ENCODE measurements at places on chromosomes 13 and 19.

DNA sequence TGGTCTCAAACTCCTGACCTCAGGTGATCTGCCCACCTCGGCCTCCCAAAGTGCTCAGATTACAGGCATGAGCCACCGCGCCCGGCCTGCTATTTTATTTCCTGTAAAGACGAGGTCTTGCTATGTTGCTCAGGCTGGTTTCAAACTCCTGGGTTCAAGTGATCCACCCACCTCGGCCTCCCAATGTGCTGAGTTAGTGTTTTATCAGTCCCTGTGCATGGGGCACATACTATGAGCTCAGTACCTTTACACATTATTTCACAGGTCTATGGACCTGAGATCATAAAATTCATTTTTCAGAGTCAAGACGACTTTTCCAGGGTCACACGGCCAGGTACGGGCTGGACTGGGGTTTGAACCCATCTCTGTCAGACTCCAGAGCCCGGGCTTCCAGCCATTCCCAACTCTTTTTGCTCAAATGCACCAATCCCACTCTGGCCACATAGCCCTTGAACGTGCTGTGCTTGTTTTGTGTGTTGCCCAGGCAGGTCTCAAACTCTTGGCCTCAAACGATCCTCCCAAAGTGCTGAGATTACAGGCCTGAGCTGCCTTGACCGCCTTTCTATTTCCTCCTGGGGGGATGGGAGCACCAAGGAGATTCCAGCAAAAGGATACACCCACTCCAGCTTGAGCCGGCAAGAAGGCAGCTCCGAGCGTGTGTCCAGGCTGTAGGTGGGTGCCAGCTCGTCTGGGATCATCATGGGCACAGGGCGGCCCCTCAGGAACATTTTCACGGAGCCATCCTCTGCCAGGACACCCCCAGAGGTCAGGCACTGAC lies 1.1 kb downstream of the EML2 start:
- no peak for DNase-seq

GRCh38 chr13:53068585-53069520 lies 40.2 kb downstream of the OLFM4 start:
- DNase-seq = no peak

DNA sequence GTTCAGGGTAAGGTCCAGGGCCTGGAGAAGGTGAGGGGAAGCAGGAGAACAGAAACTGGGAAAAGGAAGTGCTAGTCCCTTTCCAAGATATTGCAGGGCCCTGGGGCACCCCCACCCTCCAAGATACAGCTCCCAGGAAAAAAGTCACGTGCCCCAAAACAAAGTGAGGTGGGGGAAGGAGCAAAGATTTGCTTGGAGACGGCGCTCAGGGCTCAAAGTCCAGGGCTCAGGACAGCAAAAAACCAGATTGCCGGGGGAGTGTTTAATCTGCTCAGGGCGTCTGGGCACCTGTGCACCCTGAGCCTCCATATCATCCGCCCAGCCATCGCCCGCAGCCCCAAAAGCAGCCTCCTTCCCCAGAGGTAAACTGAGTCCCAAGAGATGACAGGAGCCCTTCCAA lies 6.3 kb downstream of the SMIM24 start:
- no peak for DNase-seq

DNA sequence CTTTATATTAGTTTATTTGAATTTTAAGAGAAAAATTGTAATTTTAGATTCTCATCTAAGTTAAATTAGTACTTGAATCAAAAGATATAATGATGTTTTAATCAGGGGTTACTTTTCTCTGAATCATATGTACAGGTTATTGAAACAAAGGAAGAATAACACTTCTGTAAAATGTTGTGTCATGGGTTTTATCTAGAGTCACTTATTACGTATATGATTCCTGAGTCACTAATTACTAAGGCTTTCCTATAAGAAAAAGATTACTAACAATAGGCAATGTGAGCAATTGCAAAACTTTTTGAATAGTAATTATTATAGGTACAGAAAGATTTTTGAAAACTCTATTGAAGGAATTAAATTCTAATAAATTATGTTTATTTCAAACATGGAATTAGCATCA lies 99.2 kb upstream of the KLF5 start:
- no peak for DNase-seq

DNA sequence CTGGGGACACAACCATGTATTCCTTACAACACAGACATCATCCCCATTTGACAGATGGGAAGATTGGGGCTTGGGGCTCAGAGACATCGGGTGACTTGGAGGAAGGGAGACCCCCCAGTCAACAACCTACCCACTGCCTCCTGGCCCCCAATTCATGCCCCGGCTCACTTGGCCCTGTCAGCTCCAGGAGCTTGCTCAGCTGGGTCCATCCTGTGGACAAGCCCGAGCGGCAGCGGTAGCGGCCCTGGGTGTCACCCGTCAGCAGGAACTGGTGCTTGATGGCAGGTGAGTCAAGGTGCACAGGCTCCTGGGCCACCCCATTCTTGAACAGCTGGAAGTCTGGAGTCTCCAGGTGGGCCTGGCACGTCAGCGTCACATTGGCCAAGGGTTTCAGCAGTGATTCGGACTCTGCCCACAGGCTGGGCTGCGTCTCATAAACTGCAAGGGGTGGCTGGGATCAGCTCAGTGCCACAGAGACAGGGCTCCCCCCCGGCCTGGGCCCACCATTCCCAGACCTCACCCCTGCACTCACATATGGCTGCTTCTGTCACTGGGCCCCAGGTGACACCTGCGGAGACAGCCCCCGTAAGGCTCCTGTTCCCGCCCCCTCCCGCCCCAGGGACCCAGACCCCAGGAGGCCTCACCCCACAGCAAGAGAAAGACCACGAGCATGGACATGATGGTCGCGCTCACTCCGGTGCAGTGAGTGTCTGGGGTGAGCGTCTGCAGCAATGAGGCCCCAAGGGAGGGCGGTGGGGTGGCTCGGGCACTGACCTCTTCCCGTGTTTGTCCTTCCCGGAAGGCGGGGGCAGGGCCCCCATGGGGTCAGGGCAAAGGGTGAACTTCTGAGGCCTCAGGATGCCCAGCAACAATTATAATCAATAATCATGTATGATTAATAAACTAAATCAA lies at the start of gene A1BG:
TSS of gene A1BG (minus strand) at position 733 of the 912 bp plus-strand sequence. CDS start at position 678, 55 bp downstream.
- no peak for DNase-seq

Data from stimulated activated CD4-positive, alpha-beta T cell treated with anti-CD3 and anti-CD28 coated beads, Interleukin-1b, Interleukin-23, amount 100 ng/mL, for 1 hour (primary cell).